ENCODE measurements at places on chromosomes 6 and 20.

- DNase-seq, result no peak
Observed at GRCh38 chr6:5763407-5763806, 243.3 kb downstream of the NRN1 start.

DNA sequence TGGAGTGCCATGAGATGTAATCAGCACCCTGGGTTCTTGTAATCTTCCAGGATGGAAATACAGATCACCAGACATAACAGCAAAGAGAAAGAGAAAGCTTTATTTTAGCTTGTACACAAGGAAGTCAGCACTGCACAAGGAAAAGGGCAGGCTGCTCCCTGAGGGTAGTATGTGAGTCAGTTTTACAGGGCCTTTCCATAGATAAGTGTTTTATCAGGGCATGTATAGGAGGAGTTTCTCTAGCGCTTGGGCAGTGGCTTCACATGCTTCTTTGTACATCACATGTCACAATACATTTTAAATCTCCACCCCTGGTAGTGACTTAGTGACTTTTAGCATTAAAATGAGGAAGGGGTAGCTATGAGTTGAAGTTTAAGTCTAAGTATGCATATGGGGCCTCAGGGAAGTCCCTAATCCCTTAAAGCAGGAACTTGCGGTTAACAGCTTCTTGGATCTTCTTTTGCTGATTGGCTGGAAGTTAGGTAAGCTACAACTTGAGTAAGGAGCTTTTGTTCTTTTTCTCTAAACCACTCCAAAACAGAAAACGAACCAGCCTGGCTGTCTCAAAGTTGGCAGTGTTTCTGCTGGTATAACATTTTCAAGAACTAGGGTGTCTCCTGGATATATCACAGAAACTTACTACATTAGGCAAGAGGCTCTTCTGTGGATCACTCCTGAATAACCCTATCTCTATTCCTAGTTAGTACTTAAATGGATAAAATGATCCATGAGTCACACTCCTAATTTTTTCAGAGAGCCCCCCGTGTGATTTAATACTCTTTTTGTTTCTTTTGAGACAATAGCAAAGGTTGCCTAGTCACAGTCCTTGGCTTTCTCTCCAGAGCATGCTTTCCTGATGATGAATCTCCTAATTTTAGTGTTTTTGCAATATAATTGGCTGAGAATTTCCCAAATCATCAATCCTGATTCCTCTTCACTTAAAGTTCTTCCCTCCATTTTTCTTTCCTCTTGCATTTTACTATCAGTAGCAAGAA, 60.2 kb downstream of the MRAP2 start:
- no peak for DNase-seq

DNA sequence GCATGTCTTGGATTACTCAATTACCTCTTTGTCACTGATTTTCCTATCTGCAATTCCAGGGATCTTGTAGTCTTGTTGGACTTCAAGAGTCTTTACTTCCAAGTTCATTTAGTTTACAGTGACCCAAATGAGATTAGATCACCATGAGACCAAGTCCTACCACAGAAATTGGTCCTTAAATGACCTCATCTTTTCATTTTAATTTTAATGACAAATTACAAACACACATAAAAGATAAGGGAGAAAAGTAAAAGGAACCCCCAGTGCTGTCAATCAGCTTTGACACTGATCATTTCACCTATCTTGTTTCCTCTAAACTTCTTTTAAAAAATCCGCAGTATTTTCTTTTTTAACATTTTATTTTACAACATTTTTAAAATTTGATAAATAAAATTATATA, 54.9 kb upstream of the FYN start:
- DNase-seq, result no peak

- DNase-seq, result no peak
Observed at GRCh38 chr20:51174536-51174935, 151.6 kb upstream of the KCNG1 start.

- no peak for DNase-seq
Observed at GRCh38 chr20:49724408-49725223, 10.9 kb upstream of the B4GALT5 start.

GRCh38 chr6:33589392-33589730, 9.3 kb upstream of the BAK1 start:
- no peak for DNase-seq

DNA sequence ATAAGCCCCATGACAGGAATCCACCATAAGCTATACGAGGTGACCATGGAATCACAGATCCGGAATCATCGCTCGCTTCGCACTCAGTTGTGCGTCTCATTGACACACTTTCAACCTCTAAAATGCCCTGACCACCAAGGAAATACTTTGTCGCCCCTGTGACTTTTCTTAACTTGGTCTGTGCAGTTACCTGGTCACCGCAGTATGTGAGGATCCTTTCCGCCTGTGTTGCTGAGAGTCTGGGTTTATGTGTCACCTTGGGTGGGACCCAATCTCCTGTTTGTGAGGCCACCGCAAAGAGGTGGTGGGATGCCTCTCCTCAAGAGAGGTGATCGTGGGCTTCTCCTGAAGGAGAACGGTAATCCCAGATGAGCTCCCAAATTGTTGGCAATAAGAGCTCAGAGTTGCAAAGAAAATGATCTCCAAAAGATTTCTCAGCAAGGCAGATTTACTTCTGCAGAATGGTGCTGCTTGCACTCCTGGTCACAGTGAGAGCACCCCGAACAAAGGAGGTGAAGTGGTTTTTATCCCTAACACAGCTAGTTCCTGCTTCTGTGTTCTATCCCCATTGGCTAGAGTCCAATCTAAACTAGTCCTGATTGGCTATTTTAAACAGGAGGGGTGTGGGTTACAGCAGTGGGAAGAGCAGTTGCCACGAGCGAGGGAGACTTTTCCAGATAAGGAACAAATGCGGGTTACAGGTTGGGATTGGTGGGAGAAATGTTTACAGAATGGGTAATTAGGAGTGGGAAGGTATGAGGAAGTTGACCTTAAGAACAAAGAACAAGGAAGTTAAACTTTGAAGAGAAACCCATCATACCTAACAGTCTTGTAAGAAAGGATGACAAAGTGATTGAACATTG, 9.1 kb upstream of the ZNFX1 start:
- no peak for DNase-seq

- no peak for DNase-seq
Observed at GRCh38 chr20:24742436-24742835, 206.6 kb upstream of the CST7 start.

DNA sequence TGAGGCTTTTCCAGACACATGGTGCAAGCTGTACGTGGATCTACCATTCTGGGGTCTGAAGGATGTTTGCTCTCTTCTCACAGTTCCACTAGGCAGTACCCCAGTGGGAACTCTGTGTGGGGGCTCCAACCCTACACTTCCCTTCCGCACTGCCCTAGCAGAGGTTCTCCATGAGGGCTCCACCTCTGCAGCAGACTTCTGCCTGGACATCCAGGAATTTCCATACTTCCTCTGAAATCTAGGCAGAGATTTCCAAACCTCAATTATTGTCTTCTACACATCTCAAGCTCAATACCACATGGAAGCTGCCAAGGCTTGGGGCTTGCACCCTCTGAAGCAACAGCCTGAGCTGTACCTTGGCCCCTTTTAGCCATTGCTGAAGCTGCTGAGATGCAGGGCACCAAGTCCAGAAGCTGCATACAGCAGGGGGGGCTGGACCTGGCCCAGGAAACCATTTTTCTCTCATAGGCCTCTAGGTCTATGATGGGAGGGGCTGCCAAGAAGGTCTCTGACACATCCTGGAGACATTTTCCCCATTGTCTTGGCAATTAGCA, 11.6 kb downstream of the PDSS2 start:
- DNase-seq, result no peak

Data from BJ (cell line).